ENCODE measurements at places on chromosomes 13 and 19. TPM values are rescaled to one million over a fixed set of nuclear protein-coding genes. Genes with fewer than 3 reads are reported as not detected.
A peak's percentile ranks its signal among the peaks of the same experiment; 100 is the strongest.

The SULT2B1 gene
- polyA plus RNA-seq, result 1.0 TPM

- peak; percentile 42 for DNase-seq
Observed at GRCh38 chr19:18967358-18968146, 26.5 kb upstream of the HOMER3 start.

DNA sequence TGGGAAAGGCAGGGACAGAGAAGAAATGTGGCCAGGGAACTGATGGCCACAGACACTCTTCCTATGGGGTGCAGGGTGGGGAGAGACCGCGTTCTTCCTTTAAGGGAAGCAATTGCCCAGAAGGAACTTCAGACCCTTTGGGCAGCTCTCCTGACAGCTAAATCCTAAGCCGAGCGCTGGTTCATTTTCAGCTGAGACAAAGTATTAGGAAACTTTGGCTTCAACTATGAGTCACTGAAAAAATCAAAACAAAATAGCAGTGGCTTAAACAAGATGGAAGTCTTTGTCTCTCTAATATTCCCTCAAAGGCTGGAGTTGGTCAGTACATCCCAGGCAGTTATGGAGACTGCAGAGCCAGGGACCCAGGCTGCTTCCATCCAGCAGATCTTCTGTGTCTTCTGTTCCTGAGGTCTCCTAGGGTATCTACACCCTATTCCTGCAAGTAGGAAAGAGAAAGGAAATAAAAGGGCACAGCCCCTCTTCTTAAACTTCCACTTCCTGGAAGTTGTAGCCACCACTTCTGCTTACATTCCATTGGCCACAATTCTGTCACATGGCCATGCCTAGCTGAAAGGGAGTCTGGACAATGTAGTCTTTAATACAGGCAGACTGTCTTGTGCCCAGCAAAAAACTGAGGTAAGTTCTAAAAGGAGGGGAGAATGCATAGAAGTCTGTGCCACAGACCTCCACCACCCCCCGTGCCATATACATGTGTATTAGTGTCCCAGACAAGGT is 163.5 kb downstream of the KATNAL1 start:
- DNase-seq, result no peak

GRCh38 chr13:110457361-110457760 is 104.2 kb downstream of the RAB20 start:
- DNase-seq, result no peak

The IZUMO4 gene
- polyA plus RNA-seq, result 796 TPM

The ZNF285 gene
- 5.4 TPM for polyA plus RNA-seq

DNA sequence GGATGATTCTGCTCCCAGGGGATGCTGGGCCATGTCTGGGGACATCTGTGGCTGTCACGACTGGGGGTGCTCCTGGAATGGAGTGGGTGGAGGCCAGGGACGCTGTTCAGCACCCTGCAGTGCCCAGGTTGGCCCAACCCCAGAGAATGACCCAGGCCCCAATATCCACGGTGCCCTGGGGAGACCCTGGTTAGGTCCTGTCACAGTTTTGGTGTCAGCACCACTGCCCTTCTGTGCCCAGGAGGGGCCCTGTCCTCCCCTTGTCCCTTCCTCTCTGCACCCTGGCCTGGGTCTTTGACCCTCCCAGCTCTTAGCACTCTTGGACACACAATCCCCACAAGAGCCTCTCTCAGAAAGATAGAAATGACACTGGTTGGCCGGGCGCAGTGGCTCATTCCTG is 85.3 kb downstream of the GADD45B start:
- DNase-seq, result no peak

The RYR1 gene
- 26.1 TPM for polyA plus RNA-seq

The TRAPPC2B gene
- 24.0 TPM for polyA plus RNA-seq

GRCh38 chr19:29121684-29122083 is 91.3 kb downstream of the UQCRFS1 start:
- peak; percentile 25 for DNase-seq

- peak; percentile 76 for DNase-seq
Observed at GRCh38 chr19:48963371-48964204, 1.5 kb upstream of the FTL start.

DNA sequence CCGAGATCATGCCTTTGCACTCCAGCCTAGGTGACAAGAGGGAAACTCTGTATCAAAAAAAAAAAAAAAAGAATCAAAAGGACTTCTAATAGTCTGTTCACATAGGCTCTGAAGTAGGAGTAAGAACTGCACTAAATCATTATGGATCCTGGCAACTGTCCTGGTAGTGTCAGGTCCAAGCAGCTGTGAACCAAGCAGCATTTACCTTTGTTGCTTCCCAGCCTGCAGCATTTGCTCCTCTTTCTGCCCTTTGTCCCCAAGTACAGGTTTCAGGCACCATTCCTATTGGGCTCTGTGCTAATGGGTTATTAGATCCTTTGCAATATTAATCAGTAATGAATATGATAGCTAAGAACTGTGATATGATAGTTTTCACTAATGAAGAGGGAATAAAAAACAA is 77.4 kb upstream of the NBEA start:
- DNase-seq, result no peak

GRCh38 chr13:52377898-52378297 is 28.1 kb downstream of the THSD1 start:
- peak; percentile 37 for DNase-seq

The RPS15 gene
- 768 TPM for polyA plus RNA-seq

- DNase-seq, result no peak
Observed at GRCh38 chr19:1238369-1239303, 831 bp upstream of the CBARP start.

The SLC25A41 gene
- 7.6 TPM for polyA plus RNA-seq

The TMC4 gene
- polyA plus RNA-seq, result 4.1 TPM

DNA sequence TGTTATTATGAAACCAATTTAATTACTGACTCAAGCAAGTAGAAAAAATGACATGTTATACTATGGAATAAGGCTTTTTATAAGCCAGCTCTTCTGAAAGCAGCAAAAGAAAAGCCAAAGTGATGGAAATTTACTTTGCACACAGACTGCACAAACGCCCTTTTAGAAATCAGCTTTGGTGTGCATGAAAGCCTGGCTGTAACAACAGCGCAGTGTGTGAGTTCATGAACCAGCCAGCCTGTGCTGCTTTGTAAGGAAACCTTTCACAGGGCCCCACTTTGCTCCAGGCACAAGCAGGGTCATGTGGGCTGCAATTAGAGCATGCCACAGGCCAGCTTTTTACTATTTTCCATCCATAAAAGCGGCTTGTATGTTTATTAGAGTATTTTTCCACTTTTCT is 13.6 kb upstream of the IFT88 start:
- DNase-seq, result no peak

- no peak for DNase-seq
Observed at GRCh38 chr19:37950471-37951175, 43.6 kb downstream of the SIPA1L3 start.

All from testis (tissue), 5 donors.